ENCODE measurements at places on chromosomes 2 and 18. TPM values are rescaled to one million over a fixed set of nuclear protein-coding genes. Genes with fewer than 3 reads are reported as not detected.

C2orf66 gene
- 0.12 TPM for total RNA-seq

NT5C1B gene
- total RNA-seq: 0.33 TPM

CXCR4 gene
- total RNA-seq: 0.11 TPM

SGO2 gene
- 27.8 TPM for total RNA-seq

CRYGD gene
- not detected for total RNA-seq

All from uterine smooth muscle cell (primary cell).